Lung (tissue), 17 donors: ENCODE measurements at places on chromosomes 12 and 14. TPM values are rescaled to one million over a fixed set of nuclear protein-coding genes. Genes with fewer than 3 reads are reported as not detected.

The GMPR2 gene
- 63.1 TPM for total RNA-seq

DNA sequence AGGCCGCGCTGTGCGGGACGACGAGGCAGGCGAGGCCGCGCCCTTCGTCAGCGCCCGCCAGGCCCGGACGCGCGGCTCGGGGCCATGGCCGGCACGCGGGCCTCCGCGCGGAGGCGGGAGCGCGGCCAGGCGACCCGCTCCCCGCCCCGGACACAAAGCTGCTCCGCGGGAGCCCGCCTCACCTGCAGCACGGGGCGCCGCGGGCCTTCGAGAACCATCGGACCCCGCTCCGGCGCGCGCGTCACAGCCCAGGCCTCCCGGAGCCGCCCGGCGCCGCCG is 342 bp downstream of the DICER1 start:
- no peak for DNase-seq

The PPFIA2 gene
- 1.5 TPM for total RNA-seq

The FLVCR2 gene
- total RNA-seq: 31.4 TPM

DNA sequence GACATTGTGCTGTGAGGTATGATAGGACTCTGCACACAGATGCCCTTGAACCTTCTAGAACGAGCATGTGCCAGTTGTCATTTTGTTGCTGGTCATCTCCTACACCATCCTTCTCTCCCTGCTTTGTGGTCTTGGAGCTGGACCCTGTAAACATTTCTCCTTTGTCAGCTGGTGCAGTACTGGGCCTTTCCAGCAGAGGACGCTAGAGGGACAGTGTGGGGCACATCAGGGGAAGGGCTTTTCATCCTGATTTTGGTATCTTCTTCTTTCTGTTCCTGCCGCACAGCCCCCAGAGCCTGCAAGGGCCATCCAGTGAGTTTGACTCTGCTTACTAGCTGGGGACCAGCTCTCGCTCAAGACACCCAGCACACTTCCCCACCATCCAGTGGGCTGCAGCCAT is 484.6 kb downstream of the AACS start:
- no peak for DNase-seq

GRCh38 chr14:104513641-104514046 is 65.9 kb upstream of the C14orf180 start:
- DNase-seq: no peak
